ENCODE measurements at places on chromosomes 2 and 18.

DNA sequence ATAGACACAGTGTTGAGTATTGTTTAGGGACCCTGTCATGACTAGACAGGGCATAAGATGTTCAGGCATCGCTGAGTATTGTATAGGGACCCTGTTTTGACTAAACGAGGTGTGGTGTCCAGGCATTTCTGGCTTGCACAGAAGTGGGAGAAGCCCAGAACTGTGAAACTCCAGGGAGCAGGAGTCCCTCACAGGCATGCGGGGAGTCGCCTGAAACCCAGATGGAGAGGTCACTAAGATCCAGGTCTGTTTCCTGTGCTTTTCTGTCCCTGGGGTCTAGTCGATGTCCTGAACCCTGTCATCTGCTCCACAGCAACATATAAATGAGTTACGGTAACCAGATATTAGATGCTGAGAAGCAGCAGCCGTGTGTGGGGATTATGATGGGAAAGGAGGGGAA lies 469.0 kb upstream of the SALL3 start:
- no peak for DNase-seq

DNA sequence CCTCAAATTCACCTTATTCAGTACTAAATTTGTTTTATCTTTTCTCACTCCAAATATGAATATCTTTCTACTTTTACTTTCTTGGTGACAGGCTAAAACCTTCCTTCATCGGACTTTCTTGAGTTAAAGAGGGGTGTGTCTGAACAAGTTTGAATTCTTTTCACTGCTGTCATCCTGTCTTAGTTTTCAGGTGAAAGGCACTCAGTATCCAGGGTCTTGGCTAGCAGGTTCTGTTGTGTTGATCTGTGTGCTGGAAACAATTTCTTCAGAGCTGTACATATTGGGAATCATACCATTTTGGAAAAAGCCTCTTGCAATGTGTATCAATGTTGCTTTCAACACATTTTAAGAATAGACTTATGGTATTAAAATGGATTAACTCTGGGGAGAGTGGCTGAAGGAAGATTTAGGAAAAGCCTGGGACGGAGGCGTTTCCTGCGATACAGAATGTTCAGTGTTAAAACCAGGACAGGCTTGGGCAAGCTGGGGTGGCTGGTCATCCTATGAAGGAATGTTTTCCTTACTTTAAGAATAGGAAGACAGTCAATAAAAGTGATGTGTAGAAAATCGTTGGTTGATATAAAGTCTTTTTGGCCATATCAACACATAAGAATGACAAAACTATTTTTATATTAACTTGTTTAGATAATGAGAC lies 350.7 kb upstream of the SPRED2 start:
- DNase-seq: no peak

DNA sequence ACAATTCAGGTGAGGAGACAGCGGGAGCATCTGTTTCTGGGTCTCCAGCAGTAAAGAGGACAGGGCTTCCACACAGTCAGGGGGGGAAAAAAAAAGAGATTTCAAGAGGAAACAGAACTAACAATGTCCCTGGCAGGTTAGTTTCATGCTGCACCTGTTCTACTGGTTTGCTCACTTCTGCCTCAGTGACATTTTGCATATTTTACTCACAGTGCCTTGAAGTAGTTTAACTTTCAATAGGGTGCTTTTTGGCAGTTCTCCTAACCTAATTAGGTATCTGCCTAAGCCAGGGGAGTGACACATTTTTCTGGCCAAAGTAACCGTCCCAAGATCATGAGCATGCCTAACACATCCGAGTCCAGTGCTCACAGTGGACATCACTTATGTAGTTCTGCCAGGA lies 109.0 kb upstream of the ALK start:
- no peak for DNase-seq

DNA sequence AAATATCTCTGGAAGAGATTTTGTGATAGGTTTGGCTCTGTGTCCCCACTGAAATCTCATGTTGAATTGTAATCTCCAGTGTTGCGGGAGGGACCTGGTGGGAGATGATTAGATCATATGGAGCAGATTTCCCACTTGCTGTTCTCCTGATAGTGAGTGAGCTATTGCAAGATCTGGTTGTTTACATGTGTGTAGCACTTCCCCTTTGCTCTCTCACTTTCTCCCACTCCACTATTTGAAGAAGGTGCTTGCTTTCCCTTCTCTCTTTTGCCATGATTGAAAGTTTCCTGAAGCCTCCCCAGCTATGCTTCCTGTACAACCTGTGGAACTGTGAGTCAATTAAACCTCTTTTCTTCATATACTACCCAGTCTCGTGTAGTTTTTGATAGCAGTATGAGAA lies 97.0 kb upstream of the FN1 start:
- DNase-seq: no peak

- no peak for DNase-seq
These were observed 2.4 kb downstream of the EN1 start for GRCh38 chr2:118845005-118845521.

DNA sequence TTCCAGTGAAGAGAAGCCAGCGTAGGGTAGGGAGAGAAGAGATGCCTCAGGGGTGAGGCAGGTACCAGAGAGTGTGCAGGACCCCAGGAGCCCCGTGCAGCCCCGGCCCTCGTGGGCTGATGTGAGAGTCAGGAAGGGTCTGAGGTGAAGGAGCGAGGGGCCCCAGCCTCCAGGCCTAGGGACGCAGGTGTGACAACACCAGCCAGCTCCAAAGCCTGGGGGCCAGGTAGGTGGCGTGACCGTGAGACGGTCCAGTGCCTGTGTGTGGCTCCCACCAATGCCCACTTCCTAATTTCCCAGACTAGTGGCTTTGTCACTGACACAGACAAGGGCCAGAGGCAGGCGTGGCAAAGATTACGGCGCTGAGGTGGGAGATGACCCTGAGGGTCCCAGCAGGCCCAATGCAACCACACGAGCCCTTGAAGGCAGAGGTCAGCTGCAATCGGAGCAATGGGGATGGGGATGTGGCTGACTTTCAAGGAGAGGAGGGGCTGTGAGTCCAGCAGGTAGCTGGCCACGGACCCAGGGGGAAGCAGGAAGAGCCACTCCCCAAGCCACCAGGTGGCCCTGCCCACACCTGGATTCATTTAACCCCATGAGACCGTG lies 86.0 kb upstream of the SNTG2 start:
- no peak for DNase-seq

DNA sequence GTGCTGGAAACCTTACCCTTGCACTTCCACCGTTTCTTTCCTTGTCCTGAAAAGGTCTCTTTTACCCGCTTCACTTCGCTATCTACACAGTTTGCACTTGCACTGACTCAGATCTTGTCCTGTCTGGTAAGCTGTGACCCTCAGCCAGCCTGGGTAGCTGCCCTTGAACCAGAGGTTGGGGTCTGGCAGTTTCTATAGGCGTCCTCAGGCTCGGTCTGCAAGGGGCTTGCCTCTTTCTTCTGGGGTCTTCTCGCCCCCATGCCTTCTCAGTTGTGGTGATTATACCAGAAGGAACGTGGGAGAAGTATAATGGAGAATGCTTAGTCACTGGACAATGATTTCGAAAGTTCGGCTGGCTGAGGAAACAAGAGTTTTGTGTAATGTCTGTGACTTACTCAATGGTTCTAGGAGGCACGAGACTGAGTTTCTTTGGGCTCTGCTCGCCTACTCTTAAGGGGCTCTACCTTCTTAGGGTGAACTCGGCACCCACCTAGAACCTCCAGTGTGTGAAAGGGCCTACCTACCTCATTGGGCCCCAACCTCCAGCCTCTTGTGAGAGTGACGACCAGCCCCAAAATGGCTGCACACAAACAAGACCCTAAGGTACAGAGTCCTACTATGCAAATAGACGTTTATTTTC lies 6.9 kb upstream of the STAT1 start:
- DNase-seq: peak; percentile 72

DNA sequence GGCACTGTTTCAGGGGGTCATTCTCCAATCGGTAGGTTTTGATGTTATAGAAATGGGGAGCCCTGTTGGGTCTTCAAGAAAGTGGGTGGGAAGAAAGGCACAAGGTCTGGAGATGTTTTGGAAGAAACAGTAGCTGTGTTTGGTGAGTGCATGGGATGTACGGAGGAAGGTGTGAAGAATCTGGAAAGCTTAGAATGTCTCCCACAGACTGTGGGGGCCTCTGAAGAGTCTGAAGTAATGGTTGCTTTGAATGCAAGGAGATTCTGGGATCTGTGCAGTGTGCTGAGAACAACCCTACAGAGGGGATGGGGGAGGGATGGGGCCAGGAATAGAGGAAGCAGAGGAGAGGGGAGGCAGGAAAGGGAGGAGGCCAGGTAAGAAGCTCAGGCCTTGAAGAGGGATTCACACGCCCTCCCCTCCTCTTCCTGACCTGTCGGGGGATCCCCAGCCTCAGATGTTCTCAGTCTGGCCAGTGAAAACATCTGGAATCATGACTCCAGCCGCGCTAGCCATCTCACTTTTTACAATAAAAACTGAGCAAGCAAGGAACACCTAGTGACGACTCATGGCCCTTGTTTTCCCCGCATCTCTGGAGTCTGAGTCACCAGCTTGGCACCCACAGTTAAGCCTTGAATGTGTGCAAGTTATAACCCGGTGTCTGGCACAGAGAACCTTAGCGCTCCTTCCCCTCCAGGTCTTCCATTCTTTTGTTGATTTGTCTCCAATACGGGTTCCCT lies 74.2 kb downstream of the SH3BP4 start:
- DNase-seq: peak; percentile 29
